ENCODE measurements at places on chromosomes 1 and 21.
A peak's percentile ranks its signal among the peaks of the same experiment; 100 is the strongest.

- peak; percentile 13 for DNase-seq
These were observed 75.8 kb upstream of the DPH5 start for GRCh38 chr1:101101360-101101759.

GRCh38 chr1:243727503-243728203 lies 122.4 kb downstream of the AKT3 start:
- DNase-seq, result peak; percentile 89

- DNase-seq, result peak; percentile 74
These were observed 5.3 kb upstream of the SLC6A9 start for GRCh38 chr1:44036409-44037139.

DNA sequence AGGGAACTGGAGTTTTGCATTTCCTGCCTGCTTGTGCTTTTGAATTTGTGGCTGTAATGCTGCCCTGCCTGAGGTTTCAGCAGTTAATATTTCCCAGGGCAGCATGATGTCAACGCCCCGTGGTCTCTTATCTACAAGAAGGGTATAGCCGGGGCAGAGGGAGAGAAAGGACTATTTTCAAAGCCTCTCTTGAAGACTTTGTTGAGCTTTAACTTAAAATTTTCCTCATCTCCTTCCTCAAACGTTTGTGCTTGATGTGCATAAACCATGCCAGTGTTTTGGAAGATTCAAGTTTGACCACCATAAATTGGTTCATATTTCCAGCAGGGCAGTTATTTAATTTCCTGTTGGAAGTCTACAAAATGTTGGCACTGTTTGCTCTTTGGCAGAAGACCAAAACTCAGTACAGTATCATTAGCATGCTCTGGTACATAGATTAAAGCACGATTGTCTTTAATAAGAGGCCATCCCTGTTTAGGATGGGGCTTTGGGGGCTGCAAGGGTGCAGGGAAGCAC lies 43.4 kb downstream of the ROR1 start:
- no peak for DNase-seq

DNA sequence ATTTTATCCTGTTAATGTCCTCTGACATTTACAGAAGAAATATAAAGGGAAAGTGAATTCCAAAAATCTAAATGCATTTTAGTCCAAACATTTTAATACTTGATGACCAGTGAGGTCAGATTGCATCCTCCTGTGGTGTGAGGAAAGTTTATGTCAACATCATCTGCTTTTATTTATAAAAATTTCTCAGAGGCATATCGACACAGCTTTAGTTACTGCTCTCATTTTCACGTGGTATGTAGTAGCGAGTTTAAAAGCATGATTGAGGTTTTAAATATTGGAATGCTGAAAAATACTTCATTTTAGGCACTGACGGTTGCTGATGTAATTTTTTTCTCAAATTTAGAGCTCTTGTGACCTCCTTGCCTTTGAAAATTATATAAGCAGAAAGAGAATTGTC lies 234.8 kb downstream of the HMCN1 start:
- no peak for DNase-seq

- DNase-seq, result no peak
These were observed 62.8 kb upstream of the SCCPDH start for GRCh38 chr1:246661451-246661850.

- DNase-seq, result no peak
These were observed 226.2 kb downstream of the KIF26B start for GRCh38 chr1:245380790-245381535.

GRCh38 chr1:26951821-26952497 lies 8.3 kb downstream of the KDF1 start:
- no peak for DNase-seq

DNA sequence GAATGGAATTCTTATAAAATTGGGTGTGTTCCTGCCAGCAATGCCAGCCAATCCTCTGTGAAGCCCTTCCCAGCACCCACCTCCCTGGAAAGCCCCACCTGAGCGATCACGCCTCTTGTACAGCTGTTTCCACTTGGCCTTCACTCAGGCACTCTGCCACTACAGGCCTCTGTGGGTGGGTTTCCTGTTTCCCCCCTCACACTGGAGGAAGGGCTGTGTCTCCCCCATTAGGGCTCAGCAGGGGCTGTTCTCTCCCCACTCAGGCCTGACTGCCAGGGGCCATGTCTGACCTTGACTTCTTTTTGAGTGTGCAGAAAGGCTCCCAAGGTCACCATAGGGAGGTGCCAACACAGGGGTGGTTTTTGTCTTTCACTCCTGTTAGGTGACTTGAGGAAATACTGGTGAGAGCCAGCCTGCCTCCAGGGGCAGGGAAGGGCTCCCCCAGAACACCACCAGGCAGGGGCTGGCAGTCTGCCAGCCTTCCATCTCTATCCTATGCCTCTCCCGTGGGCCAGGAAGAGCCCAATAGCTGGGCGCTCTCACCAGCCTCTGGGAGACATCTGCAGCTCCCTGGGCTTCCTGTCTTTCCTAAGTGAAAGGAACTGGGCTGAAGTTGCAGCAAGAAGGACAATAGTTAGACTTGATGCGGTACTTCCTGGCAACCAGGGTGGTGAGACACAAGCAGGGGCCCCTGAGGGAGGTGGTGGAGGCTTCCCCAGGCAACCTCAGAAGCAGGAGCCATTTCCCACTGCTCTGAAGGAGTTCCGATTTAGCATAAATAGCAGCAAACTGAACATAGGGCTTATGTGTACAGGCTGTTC lies 49.1 kb downstream of the ELK4 start:
- DNase-seq, result no peak

DNA sequence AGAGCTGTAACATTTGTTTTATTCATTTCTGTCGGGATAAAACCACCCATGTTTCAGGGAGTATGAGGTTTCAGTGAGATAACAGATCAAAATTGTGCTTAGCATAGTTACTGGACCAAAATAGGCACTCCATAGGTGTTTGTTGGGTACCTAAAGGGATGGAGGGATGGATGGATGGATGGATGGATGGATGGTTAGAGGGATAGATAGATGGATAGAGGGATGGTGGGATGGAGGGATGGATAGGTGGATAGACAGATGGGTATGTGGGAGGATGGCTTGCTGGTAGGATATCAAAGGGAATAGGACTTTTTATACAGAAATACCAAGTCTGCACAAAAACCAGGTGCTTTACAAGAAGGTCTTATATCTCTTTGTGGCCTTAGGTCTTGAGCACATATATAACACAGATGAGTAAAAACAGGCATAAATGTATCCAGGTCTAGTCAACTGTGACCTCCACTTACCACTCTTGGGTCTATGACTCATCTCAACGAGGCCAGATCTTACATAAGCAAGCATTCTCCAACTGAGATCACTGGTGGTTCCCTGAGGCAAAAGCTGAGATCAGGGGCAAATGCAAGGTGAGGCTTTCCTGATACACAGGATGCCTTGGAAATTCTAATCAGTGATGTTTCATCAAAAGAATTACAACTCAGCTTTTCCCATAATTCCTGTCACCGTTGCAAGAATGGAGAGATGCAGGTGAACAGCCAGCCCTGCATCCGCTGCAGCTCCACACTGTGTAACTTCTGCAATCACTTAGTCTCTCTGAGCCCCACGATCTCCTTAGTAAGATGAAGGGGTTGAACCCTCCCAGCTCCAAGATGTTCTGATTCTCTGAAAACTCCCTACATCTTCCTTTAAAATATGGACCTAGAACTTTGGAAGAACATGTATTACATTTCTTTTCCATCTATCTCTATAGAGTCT lies 32.0 kb downstream of the PTAFR start:
- DNase-seq, result peak; percentile 77

- no peak for DNase-seq
These were observed 293.2 kb upstream of the SGIP1 start for GRCh38 chr1:66240491-66241484.

- DNase-seq, result no peak
These were observed 23.2 kb downstream of the KRTAP10-1 start for GRCh38 chr21:44516828-44517174.

- no peak for DNase-seq
These were observed 12.8 kb downstream of the ZNF678 start for GRCh38 chr1:227576189-227576588.

- no peak for DNase-seq
These were observed 218.6 kb downstream of the SLC45A1 start for GRCh38 chr1:8536515-8536914.

GRCh38 chr1:111837393-111837792 lies 81.7 kb downstream of the DDX20 start:
- DNase-seq, result no peak

DNA sequence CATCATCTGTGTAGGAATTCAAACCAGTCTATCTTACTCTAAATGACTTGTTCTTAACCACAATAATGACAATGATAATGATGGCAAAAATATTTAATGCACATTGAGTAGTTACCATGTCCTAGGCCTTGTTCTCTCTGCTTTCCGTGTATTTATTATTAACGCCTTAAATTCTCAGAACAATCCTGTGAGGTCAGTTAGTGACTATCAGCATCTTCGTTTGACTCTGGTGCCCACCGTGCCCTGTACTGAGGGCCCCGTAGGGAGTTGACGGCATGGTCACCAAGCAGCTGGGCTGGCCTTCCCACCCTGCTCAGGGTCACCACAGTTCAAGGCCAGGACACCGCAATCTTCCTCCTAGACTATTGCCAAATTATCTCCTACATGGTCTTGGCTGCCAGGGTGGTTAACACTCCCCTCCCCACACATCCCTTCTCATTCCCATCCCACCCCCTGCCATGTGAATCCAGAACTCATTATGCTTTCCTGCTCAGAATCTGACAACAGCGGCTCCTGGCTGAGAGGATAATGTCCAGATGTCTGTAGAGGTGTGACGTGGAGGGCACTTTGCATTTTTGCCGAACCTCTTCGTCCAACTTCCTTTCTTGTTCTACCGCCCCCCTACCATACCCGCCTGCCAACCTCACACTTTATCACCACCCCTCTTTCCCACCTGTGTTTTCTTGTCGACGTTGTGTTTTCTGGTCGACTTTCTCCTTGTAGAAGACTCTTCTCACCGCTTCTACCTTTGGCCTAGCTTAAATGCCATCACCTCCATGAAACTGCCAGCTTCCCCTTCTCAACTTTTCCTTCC lies 33.4 kb downstream of the IGFN1 start:
- DNase-seq, result no peak

- DNase-seq, result no peak
These were observed 320.3 kb downstream of the PTPRU start for GRCh38 chr1:29556657-29557056.
